Activated naive CD4-positive, alpha-beta T cell (primary cell): ENCODE measurements at places on chromosomes 11 and 22.

DNA sequence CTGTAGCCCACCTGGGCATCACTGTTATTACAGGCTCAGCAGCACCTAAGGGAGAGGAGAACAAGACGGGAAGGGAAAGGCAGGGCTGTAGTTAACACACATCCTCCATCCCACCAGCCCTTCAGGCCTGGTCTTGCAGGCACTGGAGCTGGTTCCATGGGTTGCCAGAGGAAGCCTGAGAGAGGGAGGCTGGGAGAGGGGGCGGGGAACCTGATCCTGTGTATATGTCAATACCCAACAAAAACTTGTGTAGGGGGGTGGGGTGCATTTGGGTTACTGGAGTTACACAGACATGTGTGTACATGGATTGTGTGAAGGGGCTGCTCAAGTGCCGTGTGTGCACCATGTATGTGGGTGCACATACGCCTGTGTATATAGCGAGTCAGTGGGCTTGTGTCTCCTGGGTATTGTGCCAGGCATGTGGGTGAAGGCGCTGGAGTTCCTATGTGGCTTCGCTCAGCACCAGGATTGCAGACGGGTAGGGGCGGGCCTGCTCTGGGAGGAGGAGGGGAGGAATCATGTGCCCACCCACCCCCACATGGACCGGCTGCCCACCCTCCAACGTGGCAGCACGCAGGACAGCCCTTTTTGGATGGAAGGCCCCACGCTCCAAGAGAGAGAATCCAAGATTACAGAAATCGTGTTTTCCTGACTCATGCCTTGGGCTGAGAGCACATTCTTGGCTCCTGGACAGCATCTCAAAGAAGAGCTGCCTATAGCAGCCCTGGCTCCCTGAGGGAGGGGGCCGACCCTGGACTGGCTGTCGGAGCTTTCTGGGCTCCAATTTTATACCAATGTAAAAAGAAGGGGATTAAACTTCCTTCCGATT, 4.2 kb upstream of the SERPINH1 start:
- no peak for DNase-seq

- no peak for DNase-seq
These were observed 28.2 kb downstream of the CAT start for GRCh38 chr11:34466802-34467488.

GRCh38 chr11:124707829-124708228, 31.9 kb upstream of the NRGN start:
- DNase-seq: no peak

DNA sequence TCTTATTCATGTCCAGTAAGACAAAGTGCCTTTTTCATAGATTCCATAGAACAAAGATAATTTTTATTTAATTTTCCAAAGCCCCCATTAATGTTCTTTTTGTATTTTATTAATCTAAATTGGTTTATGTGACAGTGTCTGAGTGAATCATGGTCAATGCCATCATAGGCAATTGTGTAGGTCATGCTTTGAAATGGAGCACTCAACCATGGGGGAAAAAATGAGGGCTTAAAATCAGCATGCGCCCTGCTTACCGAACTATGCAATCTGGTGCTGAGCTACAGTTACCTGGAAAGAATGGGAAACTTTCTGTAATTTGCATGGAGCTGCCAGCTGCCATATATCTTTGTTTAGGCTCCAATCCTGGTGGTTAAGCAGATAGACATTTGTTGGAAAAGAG, 28.4 kb upstream of the RAB38 start:
- DNase-seq: no peak

DNA sequence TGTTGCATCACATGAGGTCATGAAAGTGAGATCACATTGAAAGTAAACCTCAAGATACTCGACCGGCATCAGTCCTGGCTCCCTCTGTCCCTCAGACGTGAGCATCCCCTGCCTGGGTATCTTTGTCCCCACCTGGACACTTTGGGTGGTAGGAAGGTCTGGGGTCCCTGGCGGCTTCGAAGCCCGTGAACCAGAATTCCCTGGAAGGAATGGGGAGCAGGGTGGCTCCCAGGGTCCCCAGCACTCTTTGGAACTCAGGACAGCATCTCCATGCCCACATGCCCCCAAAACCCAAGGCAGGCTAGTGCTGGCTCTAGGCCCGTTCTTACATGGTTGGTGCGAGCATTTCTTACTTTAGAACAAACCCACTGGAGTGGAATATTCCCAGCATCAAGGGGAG, 7.5 kb downstream of the DERL3 start:
- DNase-seq: no peak

DNA sequence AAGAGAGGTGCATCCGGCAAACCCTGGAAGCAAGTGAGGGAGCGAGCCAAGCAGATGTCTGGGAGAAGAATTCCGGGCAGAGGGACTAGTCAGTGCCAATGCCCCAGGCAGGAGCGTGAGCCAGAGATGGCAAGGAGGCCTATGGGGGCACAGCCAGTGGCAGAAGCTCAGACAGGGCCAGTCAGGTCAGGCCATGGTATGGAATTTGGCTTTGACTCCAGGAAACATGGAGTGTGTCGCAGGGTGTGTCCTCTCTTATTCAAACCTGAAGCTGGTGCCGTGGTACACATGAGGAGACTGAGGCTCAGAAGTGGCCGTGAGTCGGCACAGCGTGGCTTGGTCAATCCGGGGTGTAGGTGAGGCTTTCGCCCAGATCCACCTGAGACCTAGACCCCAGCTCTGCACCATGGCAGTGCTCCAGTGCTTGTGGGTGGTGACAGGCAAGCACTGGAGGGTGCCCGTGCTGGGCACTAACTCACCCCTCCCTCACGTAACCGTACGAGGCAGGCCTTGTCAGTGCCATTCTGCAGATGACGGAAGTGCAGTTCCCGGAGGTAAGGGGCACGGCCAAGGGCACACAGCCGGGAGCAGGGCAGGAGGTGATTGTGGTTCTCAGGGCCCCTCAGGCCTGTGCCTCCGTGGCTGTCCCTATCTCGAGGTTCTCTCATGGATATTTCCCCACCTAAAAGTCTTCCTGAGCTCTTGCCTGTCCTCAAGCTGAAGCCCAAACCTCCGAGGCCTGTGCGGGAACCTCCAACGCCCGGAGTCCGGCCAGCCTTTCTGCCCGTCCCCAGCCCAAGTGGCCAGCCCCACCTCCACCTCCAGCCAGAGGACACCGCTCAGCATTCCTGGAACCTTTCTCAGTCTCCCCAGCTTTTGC, 10.6 kb upstream of the SPI1 start:
- DNase-seq: no peak

GRCh38 chr11:103228807-103229206, 119.6 kb downstream of the DYNC2H1 start:
- no peak for DNase-seq

DNA sequence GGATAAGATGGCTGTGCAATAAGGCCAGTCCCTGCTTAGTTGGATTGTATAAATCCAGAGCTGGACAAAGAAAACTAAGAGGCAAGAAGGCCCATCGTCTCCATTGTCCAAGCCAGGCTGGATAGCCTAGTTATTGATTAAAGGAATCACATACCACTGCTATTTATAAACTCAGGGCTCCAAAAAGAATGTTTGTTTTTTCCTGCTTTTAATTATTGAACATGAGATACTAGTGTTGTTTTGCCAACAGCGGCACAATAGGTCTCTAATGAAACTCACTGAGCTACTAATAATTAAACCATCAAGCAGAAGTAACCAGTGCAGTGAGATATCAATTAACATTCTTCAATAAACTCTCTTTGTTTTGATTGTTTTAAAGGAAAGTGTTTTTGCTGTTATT, 259.7 kb downstream of the INSC start:
- no peak for DNase-seq

DNA sequence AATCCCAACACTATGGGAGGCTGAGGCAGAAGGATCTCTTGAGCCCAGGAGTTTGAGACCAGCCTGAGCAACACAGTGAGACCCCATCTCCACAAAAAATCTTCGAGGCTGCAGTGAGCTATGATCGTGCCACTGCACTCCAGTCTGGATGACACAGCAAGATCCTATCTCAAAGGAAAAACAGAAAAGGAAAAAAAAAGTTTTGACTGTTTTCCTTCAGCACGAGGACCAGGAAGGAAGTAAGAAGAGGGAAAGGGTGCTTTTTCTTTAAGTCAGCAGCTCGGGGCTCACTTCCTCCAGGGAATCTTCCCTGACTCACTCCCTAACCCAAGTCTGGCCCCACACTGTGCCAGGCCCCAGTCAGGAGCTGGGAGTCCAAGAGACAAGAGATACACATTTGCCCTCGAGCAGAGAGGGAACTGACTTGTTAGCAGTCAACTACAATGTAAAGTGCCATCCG, 14.2 kb downstream of the ARRB1 start:
- DNase-seq: no peak

DNA sequence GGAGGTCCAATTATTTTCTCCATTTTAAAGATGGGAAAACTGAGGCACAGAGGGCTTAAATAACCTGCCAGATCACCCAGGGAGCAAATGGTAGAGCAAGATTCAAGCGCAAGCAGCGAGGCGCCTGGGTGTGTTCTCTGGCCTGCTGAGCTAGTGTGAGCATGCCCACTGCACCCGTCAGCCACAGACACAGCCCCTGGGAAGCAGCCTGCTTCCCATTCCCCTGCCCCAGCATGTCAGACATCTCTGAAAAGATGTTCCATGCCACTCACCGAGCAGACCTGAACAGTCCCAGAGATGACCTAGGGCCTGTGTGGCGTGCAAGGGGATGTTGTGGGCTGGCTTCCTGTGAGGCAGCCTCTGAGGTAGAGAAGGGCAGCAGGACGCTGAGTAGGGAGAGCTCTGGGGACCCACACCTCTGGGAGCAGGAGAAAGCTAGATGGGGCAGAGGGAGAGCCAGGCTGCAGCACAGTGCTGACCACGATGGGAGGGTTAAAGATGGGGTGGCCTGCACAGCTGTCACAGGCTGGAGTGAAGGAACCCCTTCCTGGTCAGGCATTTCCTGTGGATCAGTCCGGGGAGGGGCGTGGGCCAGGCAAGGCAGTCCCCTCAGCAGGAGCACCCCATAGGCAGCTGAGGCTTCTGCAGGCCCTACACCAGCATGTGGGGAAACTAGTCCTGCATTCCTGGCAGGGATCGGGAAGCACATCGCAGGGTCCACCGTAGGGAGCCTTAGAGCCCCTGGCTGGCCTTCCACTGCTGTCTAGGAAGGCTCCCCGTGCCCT, 101.4 kb downstream of the GALNT18 start:
- DNase-seq: no peak

GRCh38 chr11:35183326-35183925, 44.5 kb downstream of the CD44 start:
- DNase-seq: no peak

GRCh38 chr11:88626216-88626615, 288.7 kb upstream of the CTSC start:
- no peak for DNase-seq

- no peak for DNase-seq
These were observed 127.7 kb upstream of the SESN3 start for GRCh38 chr11:95358511-95359340.

- DNase-seq: no peak
These were observed 2.6 kb downstream of the EHF start for GRCh38 chr11:34623463-34623862.

DNA sequence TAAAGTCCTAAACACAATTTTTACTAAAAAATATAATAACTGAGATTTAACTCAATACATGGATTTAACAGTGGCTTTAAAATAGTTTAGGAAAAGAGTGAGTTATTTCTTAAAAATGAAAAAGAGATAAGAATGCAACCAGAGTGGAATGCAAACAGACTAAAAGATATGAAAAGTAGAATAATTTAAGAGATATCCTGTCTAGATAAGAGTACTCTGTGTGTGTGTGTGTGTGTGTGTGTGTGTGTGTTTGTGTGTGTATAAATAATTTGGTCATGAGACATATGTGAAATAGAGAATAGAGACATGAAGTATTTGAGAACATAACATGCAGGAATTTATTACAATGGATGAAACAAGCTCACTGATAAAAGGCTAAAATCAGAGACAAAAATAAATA, 986.9 kb upstream of the CHORDC1 start:
- no peak for DNase-seq
